Activated CD4-positive, alpha-beta T cell treated with anti-CD3 and anti-CD28 coated beads, Interleukin-2, amount 10 ng/mL, durations not matched to agents 7 days and 5 days (primary cell): ENCODE measurements at places on chromosomes 1 and 21.

DNA sequence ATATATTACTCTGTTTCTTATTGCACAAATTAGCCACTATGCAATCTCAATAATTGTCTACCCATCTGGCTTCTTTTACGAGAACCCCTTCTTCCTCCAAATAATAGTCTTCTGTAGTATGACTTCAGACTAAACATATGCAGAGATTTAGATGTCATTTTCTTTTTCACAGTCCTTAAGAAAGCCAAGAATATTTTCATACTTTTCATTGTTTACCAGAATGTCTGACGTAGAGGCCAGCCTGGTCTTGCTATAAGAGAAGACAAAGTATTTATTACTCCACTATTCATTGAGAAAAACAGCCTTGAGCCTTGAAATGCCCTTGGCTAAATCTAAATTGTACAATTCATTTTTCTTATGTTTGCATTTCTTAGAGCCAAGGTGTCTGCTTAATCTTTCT, 714.9 kb upstream of the CXADR start:
- no peaks in the 10 kb centered on the region for H3K27me3 ChIP-seq
- no peaks in the 10 kb centered on the region for H3K4me1 ChIP-seq
- H3K4me3 ChIP-seq: no peak overlapping the region
- no peaks in the 10 kb centered on the region for H3K36me3 ChIP-seq

GRCh38 chr1:234900595-234900994, 228.0 kb downstream of the TOMM20 start:
- no peak overlapping the region for H3K4me3 ChIP-seq
- DNase-seq: no peak
- no peaks in the 10 kb centered on the region for H3K36me3 ChIP-seq
- no peaks in the 10 kb centered on the region for H3K27me3 ChIP-seq
- H3K27ac ChIP-seq: no peak overlapping the region

DNA sequence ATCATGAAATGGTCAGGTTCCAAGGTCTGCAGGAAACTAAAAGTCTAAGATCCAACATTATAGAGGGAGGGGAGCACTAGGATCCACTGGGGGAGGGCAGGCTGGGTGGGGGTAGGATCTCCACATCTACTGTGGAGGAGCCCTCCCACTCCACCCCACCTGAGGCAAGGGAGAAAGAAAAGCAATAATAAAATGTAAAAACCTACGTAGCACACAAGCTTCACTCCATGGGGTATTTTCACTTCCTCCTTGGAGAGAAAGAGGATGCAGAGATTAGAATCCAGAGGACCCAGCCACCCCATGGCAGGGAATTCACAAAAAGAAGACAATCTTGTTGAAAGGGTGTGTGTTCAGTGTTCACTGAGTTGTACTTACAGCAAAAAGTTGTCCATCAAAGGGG, 14.4 kb downstream of the SPOCD1 start:
- no peak overlapping the region for H3K4me3 ChIP-seq
- H3K36me3 ChIP-seq: no peaks in the 10 kb centered on the region
- peaks cover 9% of the 10 kb centered on the region for H3K4me1 ChIP-seq
- H3K27me3 ChIP-seq: peaks cover 24% of the 10 kb centered on the region
- H3K27ac ChIP-seq: no peak overlapping the region
- no peak for DNase-seq

DNA sequence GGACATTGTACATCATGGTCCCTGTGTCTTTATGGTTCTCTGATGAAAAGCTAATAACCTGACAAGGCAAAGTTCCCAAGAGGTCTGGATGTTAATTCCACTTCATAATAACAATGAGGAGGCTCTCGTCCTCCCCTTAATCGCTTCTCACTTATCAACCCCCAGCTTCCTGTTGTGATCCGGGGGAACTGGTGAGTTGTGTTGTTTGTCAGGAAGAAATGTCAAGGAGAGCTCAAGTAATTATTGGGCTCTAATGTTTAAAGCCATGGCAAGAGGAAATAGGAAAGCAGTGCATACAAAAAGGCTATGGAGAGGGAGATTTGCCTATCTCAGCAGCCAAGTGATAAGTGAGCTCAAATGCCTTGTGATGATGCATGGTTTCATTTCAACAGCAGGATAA, 42.8 kb upstream of the RASAL2 start:
- DNase-seq: no peak
- no peaks in the 10 kb centered on the region for H3K27me3 ChIP-seq
- H3K27ac ChIP-seq: no peak overlapping the region
- no peak overlapping the region for H3K4me3 ChIP-seq

- no peak overlapping the region for H3K27ac ChIP-seq
- no peaks in the 10 kb centered on the region for H3K36me3 ChIP-seq
- H3K27me3 ChIP-seq: peaks cover 2% of the 10 kb centered on the region
These were observed 70.3 kb upstream of the F3 start for GRCh38 chr1:94611681-94612475.

DNA sequence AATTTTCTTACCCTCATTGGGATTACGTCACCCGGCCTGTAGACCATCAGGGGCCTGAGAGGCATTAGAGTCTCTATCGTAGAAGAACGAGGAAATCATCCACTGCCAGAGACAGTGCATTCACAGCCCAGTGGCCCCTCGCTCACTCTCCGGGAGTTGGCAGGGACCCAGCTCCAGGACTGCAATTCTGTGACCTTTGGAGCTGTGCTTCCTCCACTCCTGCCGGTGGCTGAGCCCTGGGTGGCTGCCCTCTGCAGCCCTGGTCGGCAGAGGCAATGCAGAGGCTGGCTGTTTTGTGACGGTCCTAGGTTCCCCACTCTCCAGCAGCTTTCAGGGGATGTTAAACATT, 12.7 kb downstream of the SLC37A1 start:
- H3K4me1 ChIP-seq: peaks cover 68% of the 10 kb centered on the region
- no peaks in the 10 kb centered on the region for H3K27me3 ChIP-seq
- H3K27ac ChIP-seq: peak overlapping the region; percentile 7

DNA sequence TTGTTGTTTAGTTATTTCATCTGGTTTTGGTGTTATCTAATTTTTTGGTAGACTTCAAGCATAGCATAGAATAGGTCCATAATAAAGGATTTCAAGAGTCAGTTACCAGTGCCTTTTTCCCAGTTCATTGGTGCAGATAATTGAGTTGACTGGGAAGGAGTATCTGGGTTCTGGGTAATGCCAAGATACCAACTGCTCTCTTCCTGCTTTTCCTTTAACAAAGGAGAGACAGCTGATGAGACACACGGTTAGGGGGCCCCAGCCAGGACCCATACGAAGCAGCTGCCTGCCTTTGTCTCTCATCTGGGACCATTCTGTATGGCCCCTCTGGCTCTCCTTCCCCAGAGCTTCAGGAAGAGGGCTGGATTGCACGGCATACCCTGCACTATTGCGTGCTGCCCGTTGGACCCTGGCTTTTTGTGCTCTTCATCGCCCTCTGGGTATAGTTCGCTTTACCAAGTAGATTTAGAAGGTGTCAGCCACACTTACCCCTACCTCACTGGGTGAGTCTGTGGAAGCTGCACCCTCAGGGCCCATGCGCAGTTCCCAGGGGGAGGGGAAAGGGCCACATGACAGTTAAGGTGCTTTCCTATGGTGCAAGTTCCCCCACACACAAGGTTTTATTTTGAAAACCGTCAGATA, 7.0 kb downstream of the NAV1 start:
- H3K4me3 ChIP-seq: no peak overlapping the region
- H3K27ac ChIP-seq: no peak overlapping the region
- no peaks in the 10 kb centered on the region for H3K4me1 ChIP-seq
- H3K36me3 ChIP-seq: peaks cover 1% of the 10 kb centered on the region
- no peak for DNase-seq

DNA sequence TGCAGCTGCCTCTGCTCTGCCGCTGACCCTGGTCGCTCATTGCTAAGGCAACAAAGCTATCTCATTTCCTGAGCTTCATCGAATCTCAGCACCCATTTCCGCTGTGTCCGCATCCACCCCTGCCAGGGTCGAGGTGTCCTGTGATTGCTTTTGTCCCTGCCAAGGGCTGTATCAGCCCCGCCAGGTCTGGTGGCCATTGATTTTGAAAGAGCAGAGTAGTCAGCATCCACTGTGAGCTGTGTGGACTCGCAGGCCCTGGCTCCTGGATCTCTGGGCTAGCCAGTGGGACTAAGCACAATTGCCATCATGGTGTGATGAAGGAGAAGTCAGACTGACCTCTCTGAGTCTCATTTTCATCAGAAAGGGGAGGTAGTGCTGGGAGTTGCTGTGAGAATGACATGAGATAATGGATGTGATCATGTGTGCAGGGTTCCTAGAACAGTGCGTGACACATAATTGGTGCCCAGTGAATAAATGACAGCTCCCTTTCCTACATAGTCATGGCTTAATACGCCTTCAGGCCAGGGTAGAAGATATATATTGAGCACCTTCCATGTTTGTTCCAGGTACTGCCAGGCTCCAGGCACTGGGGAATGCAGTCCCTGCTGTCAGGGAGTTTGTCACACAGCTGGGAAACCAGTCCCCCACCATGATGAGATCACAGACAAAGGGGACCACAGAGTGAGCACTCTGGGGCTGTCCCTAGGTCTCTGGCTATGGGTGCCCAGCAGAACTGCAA, 32.1 kb downstream of the NAV1 start:
- DNase-seq: no peak
- no peak overlapping the region for H3K27ac ChIP-seq
- no peaks in the 10 kb centered on the region for H3K36me3 ChIP-seq
- no peak overlapping the region for H3K4me3 ChIP-seq
- no peaks in the 10 kb centered on the region for H3K4me1 ChIP-seq

GRCh38 chr21:46153247-46154154, 1.9 kb downstream of the FTCD start:
- no peaks in the 10 kb centered on the region for H3K27me3 ChIP-seq
- no peak overlapping the region for H3K27ac ChIP-seq
- peak; percentile 47 for DNase-seq
- no peaks in the 10 kb centered on the region for H3K4me1 ChIP-seq
- no peaks in the 10 kb centered on the region for H3K36me3 ChIP-seq

DNA sequence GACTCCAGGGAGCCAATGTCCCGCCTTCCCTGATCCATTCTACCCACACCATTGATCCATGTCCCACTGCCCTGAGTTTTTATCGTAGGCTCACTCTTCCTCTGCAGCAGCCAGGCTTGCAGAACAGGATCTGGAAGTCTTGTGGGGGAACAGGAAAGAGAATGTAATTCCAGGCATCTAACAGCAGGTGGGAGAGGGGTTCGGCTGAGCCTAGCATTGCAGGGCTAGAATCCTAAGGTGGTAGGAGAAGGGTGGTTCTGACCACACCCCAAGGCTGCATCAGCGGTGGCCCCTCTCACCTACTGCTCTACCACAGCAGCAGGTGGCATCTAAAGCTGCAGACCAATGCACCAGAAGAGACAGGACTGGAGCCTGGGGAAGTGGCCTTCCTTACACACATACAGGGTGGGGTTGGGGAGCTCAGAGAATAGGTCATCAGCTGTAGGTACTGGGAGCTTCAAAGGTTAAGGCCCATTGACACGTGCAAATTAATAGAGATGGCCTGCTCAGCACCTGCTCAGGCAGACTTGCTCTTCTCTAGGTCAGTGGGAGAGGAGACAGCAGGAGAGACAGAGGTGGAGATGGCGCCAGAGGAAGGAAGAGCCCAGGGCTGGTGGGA, 20.5 kb downstream of the KNCN start:
- H3K4me1 ChIP-seq: peaks cover 18% of the 10 kb centered on the region
- peaks cover 36% of the 10 kb centered on the region for H3K27me3 ChIP-seq
- no peak for DNase-seq
- H3K27ac ChIP-seq: no peak overlapping the region
- no peaks in the 10 kb centered on the region for H3K36me3 ChIP-seq
- H3K4me3 ChIP-seq: no peak overlapping the region

DNA sequence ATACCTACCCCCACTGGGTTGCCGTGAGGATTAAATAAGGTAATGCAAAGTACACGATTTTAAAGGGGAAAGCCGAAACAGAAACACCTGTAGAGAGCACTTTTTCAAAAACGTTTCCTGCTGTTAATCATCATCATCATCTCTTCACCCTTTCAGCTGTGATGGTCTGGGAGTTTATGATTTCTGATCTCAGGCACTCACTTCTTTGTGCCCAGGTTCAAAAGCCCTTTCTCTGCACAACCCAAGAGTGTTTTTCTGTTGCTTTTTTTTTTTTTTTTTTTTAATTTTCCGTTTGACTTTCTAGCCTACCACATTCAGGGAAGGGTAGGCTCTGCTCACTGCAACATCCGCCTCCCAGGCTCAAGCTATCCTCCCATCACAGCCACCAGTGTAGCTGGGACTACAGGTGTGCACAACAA, 936 bp upstream of the UBXN11 start:
- H3K4me3 ChIP-seq: peak overlapping the region; percentile 99
- peak; percentile 64 for DNase-seq
- H3K36me3 ChIP-seq: peaks cover 5% of the 10 kb centered on the region

DNA sequence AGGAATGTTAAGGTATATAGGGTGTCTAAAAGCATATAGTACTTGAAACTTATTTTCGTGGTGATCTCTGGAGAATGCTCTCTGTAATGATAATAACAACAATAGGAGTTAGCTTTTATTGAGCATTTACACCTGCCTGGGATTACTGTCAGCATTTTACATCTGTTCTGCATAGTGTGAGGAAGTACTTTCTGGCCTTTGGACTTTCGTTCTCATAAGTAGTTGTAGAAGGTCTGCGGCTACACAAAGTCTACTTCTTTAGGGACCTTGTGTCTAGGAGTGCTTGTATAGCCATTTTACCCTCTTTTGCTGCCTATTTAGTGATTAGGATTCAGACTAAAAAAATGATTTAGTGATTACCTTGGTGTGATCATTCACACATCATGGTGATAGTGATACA, 103.6 kb upstream of the GPR52 start:
- DNase-seq: no peak
- no peak overlapping the region for H3K27ac ChIP-seq
- H3K4me1 ChIP-seq: no peaks in the 10 kb centered on the region
- no peak overlapping the region for H3K4me3 ChIP-seq
- H3K36me3 ChIP-seq: peaks cover 6% of the 10 kb centered on the region

GRCh38 chr1:218547957-218548730, 203.0 kb downstream of the TGFB2 start:
- no peak overlapping the region for H3K4me3 ChIP-seq
- DNase-seq: no peak
- H3K27ac ChIP-seq: no peak overlapping the region
- no peaks in the 10 kb centered on the region for H3K4me1 ChIP-seq

DNA sequence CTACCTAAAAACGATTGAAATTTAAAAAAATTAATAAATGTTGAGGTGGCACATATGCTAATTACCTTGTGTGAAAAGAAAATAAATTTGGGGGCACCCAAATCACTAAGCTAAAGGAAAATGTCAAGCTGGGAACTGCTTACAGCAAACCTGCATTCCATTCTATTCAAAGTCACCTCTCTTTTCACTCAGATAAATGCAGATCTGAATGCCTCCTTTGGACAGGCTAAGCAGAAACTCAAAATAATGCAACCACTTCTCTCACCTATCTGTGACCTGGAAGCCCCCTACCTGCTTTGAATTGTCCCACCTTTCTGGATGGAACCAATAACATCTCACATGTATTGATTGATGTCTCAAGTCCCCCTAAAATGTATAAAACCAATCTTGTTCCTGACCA, 628.7 kb downstream of the AMY1C start:
- H3K27ac ChIP-seq: no peak overlapping the region
- H3K4me1 ChIP-seq: no peaks in the 10 kb centered on the region
- DNase-seq: no peak
- no peak overlapping the region for H3K4me3 ChIP-seq

GRCh38 chr1:54979327-54979891, 1.0 kb upstream of the TMEM61 start:
- no peak overlapping the region for H3K27ac ChIP-seq
- no peaks in the 10 kb centered on the region for H3K4me1 ChIP-seq
- no peaks in the 10 kb centered on the region for H3K36me3 ChIP-seq

- H3K36me3 ChIP-seq: peaks cover 61% of the 10 kb centered on the region
- DNase-seq: no peak
- peaks cover 91% of the 10 kb centered on the region for H3K4me1 ChIP-seq
- H3K27ac ChIP-seq: peak overlapping the region; percentile 97
These were observed 5.5 kb downstream of the TNFRSF1B start for GRCh38 chr1:12172042-12172851.
